Iris pigment epithelial cell (primary cell): ENCODE measurements at places on chromosomes 7 and 10.
A peak's percentile ranks its signal among the peaks of the same experiment; 100 is the strongest.

- DNase-seq = peak; percentile 32
Measured at GRCh38 chr7:55185321-55185802, 166.5 kb downstream of the EGFR start.

DNA sequence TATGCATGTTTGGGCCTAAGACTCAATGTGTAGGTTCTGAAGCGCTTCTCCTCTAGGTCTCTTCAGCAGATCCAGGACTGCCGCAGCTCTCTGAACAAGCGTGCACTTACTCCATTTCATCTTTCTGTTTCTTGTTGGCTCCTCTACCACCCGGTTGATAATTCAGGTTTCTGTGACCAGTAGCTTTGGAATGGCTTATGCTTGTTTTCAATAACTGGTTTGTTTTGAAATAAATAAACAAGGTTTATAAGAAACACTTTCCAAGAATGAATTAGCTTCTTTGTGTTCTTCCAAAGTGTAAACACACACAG lies 1.5 kb downstream of the MDFIC start:
- no peak for DNase-seq

GRCh38 chr10:113118882-113119281 lies 168.8 kb downstream of the TCF7L2 start:
- DNase-seq = no peak

DNA sequence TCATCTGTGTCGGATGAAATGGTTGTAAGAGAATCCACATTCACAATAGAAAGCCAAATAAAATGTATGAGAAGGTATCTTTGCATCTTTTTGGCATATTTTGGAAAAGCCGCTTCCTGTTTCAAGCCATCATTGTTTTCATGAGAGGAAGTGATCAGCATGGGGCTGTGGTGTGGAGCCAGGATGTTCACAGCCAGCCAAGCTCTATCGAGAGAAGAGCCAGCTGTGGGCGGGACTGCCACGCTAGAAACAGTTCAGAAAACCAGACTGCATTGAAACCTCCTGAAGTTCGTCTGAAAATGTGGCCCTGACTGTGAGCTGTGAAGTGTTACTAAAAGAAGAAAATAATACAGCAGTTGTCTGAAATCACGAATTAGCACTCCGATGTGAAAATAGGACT lies 21.2 kb upstream of the NPS start:
- DNase-seq = no peak

GRCh38 chr7:98656899-98657298 lies 39.8 kb downstream of the NPTX2 start:
- no peak for DNase-seq

GRCh38 chr10:126905776-126906703 lies 812 bp downstream of the DOCK1 start:
- peak; percentile 54 for DNase-seq

DNA sequence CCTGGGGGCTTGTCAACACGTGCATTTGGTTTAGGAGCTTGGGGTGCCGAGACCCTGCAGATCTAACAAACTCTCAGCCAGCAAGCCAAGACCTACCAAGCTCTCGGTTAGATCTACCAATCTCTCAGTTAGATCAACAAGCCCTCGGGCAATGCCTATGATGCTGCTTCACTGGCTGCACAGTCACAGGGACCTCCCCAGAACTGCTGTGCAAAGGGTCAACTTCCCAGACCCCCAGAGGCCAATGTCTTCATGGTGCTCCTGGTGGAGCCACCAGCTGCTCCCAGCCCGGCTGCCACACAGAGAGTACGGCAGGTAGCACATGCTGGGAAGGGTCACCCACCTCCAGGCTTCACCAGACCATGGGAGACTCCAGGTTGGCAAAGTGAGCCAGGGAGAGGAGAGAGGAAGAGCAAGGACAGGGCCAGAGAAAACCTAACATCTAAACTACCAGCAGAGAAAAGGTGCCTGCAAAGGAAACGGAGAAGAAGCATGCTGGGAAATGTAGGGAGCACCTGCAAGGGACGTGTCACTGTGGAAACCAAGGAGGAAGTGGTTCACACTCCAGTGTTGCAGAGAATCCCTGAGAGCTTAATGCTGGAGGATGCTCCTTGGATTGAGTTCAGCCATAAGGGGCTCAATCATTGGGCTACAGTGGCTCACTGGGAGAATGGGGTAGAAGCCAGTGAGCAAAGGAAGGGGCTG lies 51.5 kb upstream of the GDF10 start:
- DNase-seq = no peak

- DNase-seq = peak; percentile 5
Measured at GRCh38 chr7:29289156-29290021, 94.8 kb downstream of the CHN2 start.

- no peak for DNase-seq
Measured at GRCh38 chr7:91266067-91266688, 1.9 kb downstream of the FZD1 start.
